ENCODE measurements at places on chromosomes 11 and 22.

GRCh38 chr11:70594031-70594430 is 195.7 kb downstream of the CTTN start:
- no peak for DNase-seq

DNA sequence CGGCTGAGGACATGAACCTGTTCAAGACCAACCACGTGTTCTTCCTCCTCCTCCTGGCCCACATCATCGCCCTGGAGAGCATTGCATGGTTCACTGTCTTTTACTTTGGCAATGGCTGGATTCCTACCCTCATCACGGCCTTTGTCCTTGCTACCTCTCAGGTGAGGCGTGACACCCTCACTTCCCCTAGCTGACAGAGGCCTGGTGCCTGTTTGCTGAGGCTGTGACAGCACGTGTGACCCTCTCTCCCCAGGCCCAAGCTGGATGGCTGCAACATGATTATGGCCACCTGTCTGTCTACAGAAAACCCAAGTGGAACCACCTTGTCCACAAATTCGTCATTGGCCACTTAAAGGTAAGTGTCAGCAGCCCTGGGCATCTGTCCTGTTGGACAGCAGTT is 12.3 kb downstream of the FADS2 start:
- DNase-seq, result no peak

DNA sequence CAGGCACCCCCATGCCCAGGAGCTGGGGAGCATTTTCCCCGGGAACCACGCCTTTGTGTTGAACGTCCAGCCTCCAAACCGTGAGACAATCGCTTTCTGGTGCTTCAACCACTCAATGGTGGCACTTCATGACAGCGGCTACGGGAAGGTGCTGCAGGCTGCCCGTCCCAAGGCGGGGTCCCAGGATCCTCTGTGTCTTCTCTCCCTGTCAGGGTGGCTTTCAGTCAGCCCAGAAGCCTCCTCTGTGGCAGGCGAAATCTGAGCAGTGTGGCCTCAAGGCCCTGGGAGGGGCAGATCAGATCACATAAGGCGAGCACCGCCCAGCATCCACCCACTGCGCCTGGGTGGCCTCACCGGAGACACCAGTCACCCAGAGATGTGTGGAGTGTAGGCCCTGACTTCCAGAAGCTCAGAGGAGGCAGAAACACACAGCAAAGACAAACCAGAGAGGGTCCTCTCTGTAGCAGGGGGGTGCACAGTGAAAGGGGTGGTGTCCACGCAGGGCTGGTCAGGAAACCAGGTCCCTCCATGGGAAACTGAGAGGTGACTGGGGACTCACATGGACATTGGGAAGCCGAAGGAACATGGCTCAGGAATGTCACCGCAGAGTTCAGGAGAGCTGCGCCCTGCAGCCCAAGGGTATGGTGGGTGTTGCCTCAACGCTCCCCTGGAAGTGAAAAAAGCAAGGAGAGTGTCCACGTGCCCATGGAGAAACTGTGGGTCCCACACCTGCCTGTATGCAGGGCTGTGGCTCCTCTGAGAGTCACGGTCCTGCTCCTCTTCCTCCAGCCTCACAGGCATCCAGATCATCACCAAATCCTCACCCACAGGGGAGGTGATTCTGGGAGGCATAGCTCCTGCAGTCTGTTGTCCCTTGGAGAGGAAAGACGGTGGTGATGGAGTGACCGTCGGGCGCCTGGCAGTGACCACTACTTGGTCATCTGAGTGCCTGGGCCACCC is 1420.7 kb downstream of the TBC1D22A start:
- DNase-seq, result no peak

DNA sequence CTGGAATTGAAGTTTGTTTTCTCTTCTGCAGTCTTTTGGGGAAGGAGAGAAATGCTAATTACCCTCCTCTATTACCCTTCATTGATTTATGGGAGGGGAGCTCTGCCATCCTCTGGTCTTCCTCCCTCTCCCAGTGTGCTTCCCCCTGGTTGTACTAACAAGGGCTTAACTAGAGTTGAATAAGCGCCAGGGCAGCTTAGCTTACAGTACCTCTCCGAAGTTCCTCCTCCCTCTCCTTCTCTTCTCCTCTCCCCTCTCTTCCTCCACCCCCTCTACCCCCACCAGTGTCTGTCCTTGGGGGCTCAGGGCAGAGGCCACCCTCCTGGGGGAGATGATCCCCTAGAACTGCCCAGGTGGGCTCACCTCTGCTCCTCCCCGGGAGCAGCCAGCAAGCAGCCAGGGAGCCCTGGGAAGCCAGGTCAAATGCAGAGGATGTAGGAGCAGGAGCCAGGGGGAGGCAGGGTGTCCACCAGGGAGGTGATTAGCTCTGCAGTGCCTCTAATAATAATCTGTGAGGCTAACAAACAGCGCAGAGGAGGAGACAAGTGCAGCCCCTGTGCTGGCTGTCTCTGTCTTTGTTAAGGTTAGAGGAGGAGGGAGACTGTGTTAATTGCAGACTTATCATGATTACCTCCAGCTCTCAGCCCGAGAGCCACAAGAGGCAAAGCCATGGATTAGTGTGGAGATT is 191.6 kb upstream of the CADM1 start:
- no peak for DNase-seq

DNA sequence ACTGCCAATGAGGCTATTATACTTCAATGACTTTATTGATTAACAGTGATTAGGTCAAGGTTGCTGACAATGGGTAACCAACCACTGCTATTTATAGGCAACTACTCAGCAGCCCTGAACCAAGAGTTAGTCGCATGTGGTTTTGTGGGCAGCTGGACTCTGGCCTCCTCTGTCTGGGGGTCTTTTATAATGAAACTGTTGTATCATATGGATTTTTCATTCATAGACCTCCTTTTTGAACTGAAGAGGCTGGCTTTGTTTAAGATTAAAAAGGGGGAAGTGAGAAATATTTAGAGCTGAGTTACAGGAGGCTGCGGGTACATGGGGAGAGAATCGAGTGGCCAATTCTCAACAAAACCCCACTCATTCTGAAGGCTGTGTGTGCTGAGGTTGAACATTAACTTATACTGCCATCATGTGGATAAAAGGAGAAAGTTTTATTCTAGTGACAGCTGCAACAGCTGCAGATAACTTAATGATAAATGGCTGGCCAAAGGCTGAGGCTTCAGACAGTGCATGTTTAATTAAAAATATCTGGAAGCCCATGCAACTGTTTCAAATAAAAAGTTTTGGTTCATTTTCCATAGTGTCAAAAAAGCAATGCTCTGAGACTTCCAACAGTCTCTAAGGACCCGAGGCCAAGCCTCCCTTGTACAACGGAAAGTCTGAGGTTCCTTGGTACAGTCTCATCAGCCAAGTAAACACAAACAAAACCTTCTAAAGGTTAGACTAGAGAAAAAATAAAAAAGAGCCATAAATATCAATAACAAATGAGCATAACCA is 682.6 kb downstream of the KCNA4 start:
- no peak for DNase-seq

GRCh38 chr11:100687630-100688395 is 725 bp downstream of the ARHGAP42 start:
- DNase-seq, result peak; percentile 49

DNA sequence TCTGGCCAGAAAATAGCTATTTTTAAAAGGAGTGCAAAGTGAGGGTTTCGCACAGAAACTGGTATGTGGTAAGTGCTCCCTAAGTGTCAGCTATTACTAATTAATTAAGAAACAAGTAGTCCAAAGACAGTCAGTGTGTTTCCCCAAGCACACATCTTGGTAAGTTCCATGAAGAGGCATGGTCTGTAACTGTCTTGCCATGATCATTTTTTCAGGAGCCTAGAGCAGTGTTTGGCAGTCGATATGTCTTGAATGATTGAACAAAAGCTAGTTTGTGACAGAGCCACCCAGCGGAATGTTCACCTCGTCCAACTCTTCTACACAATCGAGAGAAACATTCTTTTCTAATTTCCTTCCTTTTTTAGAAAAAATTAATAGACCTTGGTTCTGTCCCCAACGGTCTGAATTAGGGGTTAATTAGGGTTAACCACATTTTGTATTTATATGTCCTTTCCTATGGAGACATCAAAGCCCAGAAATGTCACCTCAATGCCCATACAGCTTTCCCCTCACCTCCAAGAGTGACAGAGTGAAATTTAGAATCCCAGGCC is 57.6 kb upstream of the FTH1 start:
- no peak for DNase-seq

DNA sequence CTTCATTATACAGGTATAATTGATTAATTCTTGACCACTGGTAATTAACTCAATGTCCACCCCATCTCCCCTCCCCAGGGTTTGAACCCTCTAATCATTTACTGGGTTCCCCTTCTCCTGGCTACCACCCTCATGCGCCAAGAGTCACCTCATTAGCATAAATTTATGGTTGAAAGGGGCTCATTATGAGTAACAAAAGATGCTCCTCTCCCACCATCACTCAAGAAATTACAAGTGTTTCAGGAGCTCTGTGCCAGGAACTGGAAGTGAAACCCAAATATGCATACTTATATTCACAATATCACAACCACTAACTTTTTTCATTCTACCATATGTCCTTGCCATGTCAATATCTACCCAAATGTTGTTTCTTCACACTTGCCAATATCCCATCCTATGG is 7.8 kb upstream of the STIP1 start:
- no peak for DNase-seq

DNA sequence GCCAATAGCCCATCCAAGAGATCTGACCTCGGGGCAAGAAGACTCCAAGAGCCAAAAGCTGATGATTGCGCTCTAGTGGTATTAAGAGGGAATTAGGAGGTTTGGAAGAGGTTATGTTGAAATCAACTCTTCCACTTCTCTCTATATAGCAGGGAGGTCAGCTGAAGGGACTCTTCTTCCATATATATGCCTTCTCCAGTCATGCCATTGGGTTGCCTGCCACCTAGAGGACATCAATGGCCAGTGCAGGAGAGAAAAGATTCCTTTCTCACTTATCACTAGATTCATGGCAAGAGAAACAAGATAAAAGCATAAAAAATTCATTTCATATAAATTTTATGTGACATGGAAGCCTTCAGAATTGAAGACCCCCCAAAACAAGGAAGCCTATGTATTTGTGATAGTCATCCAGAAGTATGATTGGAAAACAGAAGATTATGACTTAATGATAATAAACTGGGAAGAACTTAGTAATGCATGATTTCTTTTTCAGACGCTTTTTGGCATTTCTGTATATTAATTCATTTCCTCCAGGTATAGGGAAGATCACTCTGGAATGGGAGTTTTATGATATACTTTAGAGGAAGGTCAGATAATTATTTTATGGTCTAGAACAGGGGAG is 435.1 kb upstream of the DDI1 start:
- DNase-seq, result peak; percentile 20

- DNase-seq, result no peak
These were observed 104.2 kb upstream of the SORL1-AS1 start for GRCh38 chr11:121556937-121557336.

- DNase-seq, result no peak
These were observed 311.0 kb downstream of the SBF2 start for GRCh38 chr11:9982796-9983579.

DNA sequence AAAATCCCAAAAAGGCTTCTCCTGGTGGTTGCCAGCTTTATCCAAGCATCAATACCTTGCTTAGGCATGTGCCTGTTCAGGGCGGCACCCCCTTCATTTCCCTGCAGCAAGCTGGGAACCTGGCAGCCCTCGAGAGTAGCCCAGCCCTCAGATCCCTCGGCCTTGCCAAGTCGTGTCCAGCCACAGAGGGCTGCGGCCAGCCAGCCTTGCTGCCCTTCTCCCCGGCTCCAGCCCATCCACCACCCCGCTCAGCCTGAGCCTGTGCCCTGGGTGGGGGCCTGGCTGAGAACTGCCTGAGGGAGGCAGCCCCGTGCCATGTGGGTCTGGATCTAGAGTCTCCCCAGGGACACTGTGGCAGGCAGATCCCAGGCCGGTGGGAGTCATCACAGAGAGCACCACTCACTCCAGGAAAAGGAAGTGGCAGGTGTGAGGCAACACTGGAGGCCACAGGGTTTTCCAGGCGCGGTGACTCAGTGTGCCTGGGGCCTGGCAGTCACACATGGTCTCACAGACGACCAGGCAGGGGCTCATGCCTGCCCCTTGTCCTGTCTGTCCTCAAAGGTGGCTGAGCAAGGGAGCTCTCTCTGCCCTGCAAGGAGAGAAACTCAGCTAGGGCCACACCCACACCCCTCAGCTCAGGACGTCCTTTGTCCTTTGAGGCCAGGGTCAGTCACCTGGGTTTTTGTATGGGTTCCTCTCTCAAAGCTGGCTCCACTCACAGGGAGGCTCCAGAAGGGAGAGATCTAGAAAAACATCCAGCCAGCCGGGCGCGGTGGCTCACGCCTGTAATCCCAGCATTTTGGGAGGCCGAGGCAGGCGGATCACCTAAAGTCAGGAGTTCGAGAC is 12.2 kb upstream of the CDC42BPG start:
- no peak for DNase-seq

- peak; percentile 35 for DNase-seq
These were observed 58.6 kb downstream of the DDIAS start for GRCh38 chr11:82959987-82960778.

DNA sequence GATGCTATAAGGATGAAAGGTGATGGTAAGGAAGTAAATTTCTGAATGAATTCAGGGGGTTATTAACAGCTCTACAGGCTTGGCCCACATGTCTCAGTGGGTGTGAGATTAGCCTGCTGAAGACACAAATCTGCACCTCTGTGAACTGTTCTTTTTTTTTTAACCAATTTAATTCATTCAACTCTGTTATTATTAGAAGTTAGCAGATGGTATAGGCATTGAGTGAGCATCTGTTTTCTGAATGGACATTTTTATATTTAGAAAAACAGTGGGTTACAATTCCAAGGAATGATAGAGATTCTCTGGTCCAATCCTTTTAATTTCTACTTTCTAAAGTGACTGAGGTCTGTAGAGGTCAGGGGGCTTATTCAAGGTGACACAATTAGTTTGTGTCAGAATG is 122.0 kb upstream of the SORL1-AS1 start:
- no peak for DNase-seq

DNA sequence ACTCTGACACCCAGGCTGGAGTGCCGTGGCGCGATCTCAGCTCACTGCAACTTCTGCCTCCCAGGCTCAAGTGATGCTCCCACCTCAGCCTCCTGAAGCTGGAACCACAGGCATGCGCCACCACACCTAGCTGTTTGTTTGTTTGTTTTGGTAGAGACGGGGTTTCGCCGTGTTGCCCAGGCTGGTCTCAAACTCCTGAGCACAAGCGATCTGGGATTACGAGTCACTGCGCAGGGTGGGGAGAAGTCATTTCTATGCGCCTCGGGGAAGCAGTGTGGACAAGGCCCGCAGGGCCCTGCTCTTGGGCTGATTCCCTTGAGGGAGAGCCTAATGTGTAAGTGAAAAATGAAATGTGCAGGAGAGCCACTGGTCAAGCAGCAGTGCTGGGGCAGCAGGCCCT is 19.6 kb upstream of the SEPTIN5 start:
- no peak for DNase-seq
